Activated T-cell treated with anti-CD3 and anti-CD28 coated beads, Interleukin-2, amount 50 U/mL, for 48 hours (primary cell): ENCODE measurements at places on chromosomes 4 and X.
A peak's percentile ranks its signal among the peaks of the same experiment; 100 is the strongest.

GRCh38 chr4:78155616-78156105 lies 98.5 kb downstream of the FRAS1 start:
- DNase-seq: no peak

- DNase-seq: no peak
Observed at GRCh38 chr4:59945277-59945676, 1254.8 kb upstream of the ADGRL3 start.

DNA sequence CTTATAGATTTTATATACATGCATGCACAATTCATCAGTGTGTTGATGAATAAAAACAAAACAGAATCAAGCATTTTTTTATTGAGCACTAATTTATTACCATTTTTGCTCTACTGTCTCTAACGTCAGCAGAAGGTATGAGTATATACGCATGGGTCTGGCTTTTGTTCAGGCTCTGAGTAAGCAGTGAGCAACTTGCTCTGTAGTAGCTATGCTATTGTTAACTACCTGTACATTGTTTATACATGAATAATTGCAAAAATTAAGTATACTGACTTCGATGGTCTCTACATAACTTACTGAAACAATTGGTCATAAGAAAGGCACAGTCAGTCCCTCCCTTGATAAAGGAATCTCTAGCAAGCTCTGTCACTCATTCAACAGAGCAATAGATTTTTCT lies 122.9 kb downstream of the RS1 start:
- DNase-seq: no peak

GRCh38 chr4:244471-244870 lies 60.8 kb downstream of the ZNF732 start:
- DNase-seq: peak; percentile 62

DNA sequence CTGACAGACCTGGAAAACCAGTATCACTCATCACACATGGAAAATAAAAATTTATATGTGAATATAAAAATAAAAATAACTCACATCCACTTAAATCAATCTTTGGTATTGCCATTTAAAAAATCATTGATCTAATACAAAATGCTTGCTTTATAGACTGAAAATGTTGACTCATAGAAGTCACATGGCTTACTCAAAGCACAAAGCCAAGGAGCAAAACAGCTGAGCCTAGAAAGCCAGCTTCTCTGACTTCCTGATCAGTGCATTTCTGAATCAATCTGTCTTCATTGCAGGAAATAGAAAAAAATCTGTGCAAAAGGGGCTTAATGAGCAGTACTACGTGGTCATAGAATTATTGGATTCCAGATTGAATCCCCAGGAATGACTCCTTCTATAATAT lies 176.9 kb upstream of the HS3ST1 start:
- DNase-seq: no peak

DNA sequence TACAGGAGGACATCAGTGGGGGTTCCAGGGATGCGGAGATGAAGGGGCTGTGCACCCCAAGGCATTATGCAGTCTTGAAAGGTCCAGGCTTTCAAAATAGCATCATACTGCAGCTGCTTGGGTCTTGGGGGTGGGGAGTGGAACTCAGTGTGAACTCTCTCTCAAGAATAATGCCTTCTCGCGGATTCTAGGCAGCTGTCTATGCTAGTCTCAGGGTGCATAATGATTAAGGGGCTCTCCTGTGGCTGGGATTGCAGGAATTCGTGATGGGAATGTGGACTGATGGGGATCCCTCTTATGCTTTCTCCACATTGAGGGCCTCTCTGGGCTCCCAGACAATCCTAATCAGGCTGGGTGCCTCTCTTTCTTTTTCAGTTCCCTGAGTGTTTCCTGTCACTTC lies 172.2 kb upstream of the ARHGAP24 start:
- no peak for DNase-seq

DNA sequence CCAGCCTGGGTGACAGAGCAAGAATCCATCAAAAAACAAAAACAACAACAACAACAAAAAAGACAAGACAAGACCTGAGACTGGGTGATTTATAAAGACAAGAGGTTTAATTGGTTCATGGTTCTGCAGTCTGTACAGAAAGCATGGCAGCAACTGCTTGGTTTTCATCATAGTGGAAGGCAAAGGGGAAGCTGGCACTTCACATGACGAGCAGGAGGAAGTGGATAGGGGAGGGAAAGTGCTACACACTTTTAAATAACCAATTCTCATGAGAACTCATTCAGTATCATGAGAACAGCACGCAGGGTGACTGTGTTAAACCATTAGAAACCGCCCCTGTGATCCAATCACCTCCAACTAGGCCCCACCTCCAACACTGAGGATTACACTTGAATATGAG lies 28.4 kb upstream of the SLC10A7 start:
- no peak for DNase-seq

DNA sequence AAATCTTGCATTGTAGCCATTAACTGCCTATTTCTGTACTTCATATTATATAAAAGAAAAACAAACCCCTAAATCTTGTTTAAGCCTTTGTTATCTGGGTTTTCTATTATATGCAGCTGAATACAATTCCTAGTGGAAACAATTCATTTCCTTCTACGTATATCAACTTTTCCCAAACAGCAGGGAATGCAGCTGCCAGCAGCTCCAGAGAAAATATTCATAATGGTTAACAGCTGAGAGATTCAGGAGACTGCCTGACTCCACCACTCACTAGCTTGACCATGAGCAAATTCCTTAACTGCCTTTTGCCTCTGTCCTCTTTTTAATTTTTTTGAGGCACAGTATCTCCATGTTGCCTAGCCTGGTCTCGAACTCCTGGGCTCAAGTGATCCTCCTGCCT lies 146.2 kb downstream of the SPATA18 start:
- DNase-seq: no peak

DNA sequence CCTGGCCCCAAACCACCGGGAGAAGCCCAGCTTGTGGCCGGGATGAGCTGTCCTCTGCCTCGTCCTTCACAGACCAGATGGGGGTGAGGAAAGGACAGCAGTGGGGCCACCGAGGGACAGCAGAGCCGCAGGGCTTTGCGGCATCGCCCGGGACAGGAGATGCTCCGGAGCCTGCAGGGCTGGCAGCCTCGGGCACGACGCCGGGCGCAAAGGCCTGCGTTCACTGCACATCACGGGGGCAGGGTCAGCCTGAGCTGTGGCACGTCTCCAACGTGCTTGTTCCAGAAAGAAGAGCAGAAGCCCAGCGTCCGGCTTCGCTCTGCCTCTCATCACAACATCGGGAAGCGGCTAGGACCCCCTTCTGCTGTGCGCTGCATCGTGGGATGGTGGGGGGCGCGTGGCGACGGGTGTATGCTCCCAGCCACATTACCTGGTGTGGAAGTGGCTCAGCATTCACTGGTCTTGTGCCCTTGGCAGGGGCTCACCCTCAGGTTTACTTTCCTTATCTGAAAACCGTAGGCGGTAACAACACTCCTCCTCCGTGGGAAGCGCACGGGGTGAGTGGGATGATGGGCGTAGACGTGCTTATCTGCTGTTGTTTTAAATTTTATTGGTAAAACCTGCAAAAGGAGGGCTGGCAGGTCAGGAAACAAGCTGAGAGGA lies 7.4 kb downstream of the TADA2B start:
- DNase-seq: no peak

GRCh38 chr4:73895201-73896175 lies 26.3 kb downstream of the CXCL1 start:
- no peak for DNase-seq

- DNase-seq: no peak
Observed at GRCh38 chrX:97898798-97899197, 1015.1 kb downstream of the RPA4 start.

DNA sequence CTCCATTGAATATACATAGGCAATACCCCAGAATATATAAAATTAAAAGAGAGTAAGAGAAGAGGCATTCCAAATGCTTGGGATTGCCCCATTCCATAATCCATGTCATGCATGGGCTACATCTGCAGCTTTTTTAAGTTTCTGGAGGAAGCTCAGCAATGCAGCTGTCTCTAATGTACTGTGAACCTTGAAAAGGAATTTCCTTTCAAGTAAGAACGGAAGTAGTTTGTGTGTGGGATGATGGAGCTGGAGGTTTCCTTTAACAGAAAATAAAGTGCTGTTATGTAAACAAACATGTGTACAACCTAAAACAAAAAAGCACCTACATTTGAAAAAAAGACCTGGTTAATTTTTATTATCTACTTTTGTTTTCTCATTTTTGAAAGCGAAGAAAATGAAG lies 303.5 kb downstream of the BMPR1B start:
- no peak for DNase-seq

GRCh38 chrX:30680618-30681017 lies 27.4 kb downstream of the GK start:
- DNase-seq: no peak

- DNase-seq: no peak
Observed at GRCh38 chrX:29545878-29546277, 669.5 kb upstream of the MAGEB2 start.

DNA sequence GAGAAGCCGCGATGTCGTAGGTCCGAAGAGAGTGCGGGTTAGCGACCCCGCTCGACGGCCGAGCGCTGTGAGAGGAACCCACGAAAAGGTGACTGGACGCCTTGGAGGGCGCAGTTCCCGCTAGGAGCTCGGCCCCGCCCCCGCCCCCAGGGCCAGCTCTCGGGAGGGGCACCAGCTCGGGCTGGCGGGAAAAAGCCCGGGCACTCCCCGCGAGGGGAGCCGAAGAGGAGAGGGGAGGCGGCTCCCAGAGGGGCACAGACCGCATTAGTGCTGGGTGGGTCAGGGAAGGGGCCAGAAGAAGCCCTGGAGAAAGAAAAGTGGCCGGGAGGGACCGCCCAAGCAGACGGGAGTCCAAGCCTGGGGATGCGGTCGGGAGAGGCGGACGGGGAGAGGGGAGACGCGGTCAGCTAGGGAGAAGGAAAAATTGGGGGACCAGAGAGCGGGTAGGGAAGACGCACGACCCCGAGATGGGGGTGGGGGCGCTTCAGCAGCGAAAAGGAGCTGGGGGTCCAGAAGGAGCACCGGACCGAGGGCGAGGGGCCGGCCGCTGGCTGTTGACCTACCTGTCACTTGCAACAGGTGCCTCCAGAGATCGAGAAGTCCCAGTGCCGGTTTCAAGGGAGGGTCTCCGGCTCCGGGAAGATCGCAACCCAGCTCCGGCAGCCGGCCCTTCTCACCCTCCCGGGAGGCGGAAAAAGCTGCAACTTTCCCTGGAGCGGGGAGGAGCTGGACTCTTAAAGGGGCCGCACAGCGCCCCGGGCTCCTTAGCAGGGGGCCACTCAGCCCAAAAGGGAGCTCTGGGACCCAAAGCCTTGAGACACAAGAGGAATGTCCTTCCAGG lies at the start of gene SYTL4:
TSS of gene SYTL4 (minus strand) at position 681 of the 841 bp plus-strand sequence. CDS start 30,084 bp downstream, outside the sequence.
- no peak for DNase-seq

- DNase-seq: no peak
Observed at GRCh38 chr4:608236-608635, 17.1 kb upstream of the PDE6B start.

DNA sequence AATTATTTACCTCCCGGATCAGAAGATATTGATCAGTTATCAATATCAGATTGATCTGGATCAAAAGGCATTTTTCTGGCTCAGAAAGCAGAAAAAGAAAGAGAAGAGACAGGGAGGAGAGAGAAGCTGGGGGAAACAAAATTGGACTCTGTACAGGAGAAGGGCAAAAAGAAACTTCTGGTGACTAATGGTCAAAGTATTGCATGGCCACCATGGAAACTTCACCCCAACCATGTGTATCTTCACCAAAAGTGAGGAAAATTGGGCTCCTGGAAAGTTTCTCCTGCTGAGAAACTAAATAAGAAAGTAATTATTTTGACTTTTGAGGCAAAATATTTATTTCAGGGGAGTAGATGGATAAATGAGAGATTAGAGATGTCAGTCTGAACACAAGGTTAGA lies 33.9 kb downstream of the RNF150 start:
- DNase-seq: no peak

- DNase-seq: no peak
Observed at GRCh38 chr4:167885872-167886271, 206.5 kb upstream of the ANXA10 start.

- no peak for DNase-seq
Observed at GRCh38 chr4:25258980-25259578, 25.2 kb downstream of the PI4K2B start.

GRCh38 chr4:38469410-38469809 lies 194.6 kb upstream of the KLF3 start:
- no peak for DNase-seq

DNA sequence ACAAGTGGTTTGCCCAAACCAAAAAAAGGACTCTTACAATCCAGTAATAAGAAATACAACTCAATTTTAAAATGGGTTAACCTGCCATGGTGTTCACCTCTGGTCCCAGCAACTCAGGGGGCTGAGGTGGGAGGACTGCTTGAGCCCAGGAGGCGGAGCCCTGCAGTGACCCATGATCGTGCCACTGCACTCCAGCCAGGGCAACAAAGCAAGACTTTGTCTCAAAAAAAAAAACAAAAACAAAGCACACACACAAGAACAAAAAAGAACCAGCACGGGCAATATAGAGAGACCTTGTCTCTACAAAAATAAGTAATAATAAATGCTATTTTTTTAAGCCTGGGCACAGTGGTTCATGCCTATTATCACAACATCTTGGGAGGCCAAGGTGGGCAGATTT lies 28.7 kb downstream of the ARAP2 start:
- DNase-seq: no peak

DNA sequence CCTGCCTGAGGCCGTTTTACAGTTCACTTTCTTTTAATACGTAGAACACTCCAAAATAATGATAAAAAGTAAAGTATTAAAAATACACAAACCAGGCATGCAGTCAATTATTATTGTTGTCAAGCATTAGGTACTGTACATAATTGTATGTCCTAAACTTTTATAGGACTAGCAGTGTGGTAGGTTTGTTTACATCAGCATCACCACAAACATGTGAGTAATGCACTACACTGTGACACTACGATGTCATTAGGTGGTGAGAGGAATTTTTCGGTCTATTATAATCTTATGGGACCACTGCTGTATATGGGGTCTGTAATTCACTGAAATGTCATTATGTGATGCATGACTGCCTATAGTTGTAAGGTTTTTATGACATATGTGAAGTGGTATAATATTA lies 149.5 kb upstream of the SH3RF1 start:
- DNase-seq: no peak

- DNase-seq: no peak
Observed at GRCh38 chr4:10527438-10527837, 70.2 kb upstream of the ZNF518B start.

DNA sequence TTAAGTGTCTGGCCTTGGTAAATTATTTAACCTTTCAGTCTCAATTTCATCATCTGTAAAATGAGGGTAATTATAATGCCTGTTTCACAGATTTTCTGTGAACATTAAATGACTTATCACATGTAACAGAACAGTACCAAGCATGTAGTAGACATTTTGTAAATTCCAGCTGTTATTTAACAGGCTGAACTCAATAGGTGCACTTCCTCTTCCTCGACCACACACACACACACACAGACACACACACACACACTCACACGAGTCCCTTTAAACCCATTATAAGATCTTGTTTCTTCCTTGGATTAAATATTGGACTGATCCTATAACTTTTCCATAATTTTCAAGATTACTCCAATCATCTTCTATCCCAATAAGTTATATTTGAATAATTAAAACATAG lies 53.4 kb upstream of the COL25A1 start:
- DNase-seq: no peak

DNA sequence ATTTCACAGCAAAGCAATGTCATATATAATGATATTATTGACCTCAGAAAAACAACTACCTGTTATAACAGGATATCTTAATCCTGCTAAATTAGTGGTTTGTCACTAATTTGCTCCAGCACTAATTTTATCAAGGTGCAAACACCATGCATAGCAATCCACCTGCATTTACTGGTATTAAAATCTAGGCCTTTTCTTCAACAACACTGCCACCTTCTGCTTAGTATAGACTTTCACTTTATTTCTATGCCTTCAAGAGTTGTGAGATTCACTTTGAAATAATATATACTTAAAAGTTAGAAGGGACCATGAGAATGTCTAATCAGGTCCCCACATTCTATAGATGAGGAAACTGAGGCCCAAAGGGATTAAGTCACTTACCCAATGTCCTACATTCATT lies 82.1 kb upstream of the IQCM start:
- no peak for DNase-seq
